ENCODE measurements at places on chromosomes 16 and 17. TPM values are rescaled to one million over a fixed set of nuclear protein-coding genes. Genes with fewer than 3 reads are reported as not detected.

Gene OR1G1
- not detected for total RNA-seq

DNA sequence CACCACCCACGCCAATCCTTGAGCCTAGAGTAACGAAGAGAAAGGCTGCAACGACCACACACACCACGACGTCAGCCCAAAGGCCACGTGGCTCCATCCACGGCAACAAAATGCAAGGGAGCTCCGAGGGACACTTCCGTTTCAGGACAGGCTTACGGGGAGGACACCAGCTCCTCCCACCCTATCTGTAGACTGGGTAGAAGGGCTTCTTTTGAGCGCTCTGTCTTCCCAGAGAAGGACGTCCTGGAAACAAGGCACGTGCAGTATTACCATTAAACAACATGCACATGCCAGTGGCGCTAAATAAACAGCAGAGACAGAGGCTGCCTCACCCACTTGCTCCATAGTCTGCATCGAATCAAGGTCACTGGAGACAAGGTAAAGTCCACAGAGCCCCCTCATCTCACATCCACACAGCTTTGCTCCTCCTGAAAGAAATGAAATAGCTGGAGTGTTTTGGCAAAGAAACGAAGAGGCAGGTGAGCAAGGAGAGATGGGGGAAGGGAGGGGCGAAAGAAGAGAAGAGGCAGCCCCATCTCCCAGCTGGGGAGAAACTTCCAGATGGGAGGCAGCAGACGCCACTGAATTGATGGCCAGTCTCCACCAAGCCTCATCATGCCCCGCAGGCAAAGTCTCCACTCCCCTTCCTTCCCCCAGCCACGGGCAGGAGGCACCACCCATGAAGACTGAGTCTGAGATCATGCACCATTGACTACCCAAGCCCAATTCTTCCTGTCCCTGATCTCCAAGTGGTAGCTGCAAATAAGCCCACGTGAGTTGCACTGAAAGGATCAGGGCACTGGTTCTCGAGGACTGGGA lies 24.0 kb downstream of the ZFHX3 start:
- H3K4me3 ChIP-seq, result no peak overlapping the region
- no peaks in the 10 kb centered on the region for H3K36me3 ChIP-seq
- peak overlapping the region; percentile 68 for H3K27ac ChIP-seq
- no peak for DNase-seq
- H3K27me3 ChIP-seq, result no peaks in the 10 kb centered on the region
- H3K4me1 ChIP-seq, result peaks cover 58% of the 10 kb centered on the region

- H3K27me3 ChIP-seq, result no peaks in the 10 kb centered on the region
- H3K4me1 ChIP-seq, result no peaks in the 10 kb centered on the region
- H3K36me3 ChIP-seq, result no peaks in the 10 kb centered on the region
- no peak for DNase-seq
Measured at GRCh38 chr16:49671333-49671732, 184.6 kb downstream of the ZNF423 start.

GRCh38 chr17:45096141-45096540 lies 35.0 kb downstream of the NMT1 start:
- H3K4me3 ChIP-seq, result no peak overlapping the region
- DNase-seq, result no peak
- peaks cover 65% of the 10 kb centered on the region for H3K4me1 ChIP-seq
- H3K27me3 ChIP-seq, result no peaks in the 10 kb centered on the region
- H3K36me3 ChIP-seq, result peaks cover 66% of the 10 kb centered on the region
- peak overlapping the region; percentile 64 for H3K27ac ChIP-seq

DNA sequence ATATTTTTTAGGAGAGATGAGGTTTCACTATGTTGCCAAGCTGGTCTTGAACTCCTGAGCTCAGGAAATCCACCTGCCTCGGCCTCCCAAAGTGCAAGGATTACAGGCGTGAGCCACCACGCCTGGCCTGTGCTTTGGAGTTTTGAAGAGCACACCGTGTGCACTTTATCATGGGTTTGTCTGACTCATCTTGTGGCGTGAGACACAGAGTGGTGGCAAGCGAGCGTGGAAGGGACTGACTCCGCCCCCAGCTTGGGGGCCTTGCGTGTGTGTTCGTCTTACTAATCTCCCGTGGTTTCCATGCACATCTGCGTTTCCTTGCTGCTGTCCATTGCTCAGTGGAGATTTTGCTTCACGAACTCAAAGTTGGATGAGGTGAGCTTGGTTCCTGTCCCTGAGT lies 22.9 kb downstream of the CRAMP1 start:
- no peaks in the 10 kb centered on the region for H3K27me3 ChIP-seq
- H3K4me3 ChIP-seq, result no peak overlapping the region
- H3K4me1 ChIP-seq, result no peaks in the 10 kb centered on the region
- H3K36me3 ChIP-seq, result peaks cover 56% of the 10 kb centered on the region
- no peak overlapping the region for H3K27ac ChIP-seq

GRCh38 chr17:72942579-72942978 lies 149.9 kb downstream of the SLC39A11 start:
- no peak for DNase-seq
- H3K4me1 ChIP-seq, result no peaks in the 10 kb centered on the region
- no peak overlapping the region for H3K4me3 ChIP-seq
- no peak overlapping the region for H3K27ac ChIP-seq
- no peaks in the 10 kb centered on the region for H3K27me3 ChIP-seq

- peak; percentile 22 for DNase-seq
- H3K27me3 ChIP-seq, result no peaks in the 10 kb centered on the region
- H3K4me3 ChIP-seq, result peak overlapping the region; percentile 85
- peak overlapping the region; percentile 97 for H3K27ac ChIP-seq
- no peaks in the 10 kb centered on the region for H3K36me3 ChIP-seq
- H3K4me1 ChIP-seq, result peaks cover 14% of the 10 kb centered on the region
Measured at GRCh38 chr17:59330053-59330942, 1.2 kb upstream of the YPEL2 start.

DNA sequence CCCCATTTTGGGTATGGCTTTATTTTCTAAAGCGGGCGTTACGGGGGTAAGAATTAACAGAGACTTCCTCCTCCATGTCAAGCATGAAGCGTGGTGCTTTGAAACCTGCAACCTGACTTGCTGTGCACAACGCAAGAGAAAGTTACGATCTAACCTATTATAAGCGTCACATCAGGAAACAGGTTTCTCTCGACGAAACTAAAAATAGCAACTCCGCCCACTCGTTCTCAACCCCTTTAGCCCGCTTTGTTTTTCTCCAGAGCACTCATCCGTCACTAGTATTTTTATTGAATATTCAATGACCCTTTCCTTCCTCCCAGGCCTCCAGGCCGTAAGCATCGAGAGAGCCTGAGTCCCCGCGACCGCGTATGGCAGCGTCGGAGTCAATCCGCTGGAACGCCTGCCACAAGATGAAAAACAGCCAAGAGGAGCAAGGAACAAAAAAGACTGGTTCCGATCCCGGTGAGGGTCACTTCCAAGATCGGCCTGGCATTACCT lies 555 bp downstream of the NUP88 start:
- H3K36me3 ChIP-seq, result peaks cover 18% of the 10 kb centered on the region
- H3K27me3 ChIP-seq, result no peaks in the 10 kb centered on the region
- H3K4me1 ChIP-seq, result peaks cover 26% of the 10 kb centered on the region
- peak overlapping the region; percentile 68 for H3K4me3 ChIP-seq

DNA sequence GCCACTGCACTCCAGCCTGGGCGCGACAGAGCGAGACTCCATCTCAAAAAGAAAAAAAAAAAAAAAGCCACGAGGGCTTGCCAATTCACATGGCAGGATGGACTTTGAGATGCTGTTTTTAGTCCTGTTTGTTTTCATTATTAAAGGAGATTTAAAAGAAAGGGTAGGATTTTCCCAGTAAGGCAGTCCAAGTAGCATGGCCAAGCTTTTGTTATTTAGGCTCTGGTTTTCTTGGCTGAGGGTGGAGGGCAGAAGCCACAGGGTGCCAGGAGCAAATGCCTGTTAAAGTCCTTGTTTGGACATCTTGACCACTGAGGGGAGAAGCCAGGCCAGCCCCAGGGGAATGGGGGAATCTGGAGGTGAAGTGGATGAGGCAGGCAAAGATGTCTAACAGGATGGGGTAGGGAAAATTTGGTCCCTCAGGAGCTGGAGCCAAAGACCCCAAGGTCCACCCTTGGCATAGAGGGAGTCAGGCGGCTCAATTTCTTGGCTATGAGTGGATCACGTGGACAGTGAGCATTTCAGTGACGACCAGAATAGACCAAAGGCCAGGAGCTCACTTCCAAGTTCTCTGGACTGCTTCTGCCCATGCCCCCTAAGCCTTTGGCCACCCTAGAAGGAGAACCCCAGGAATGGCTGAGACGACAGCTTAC lies 20.8 kb upstream of the PLLP start:
- DNase-seq, result peak; percentile 63
- H3K27me3 ChIP-seq, result no peaks in the 10 kb centered on the region
- peak overlapping the region; percentile 15 for H3K4me3 ChIP-seq
- H3K4me1 ChIP-seq, result peaks cover 18% of the 10 kb centered on the region
- no peaks in the 10 kb centered on the region for H3K36me3 ChIP-seq
- H3K27ac ChIP-seq, result peak overlapping the region; percentile 94

GRCh38 chr16:49874613-49875237 lies 18.8 kb upstream of the ZNF423 start:
- no peak for DNase-seq
- no peak overlapping the region for H3K27ac ChIP-seq
- no peaks in the 10 kb centered on the region for H3K36me3 ChIP-seq
- peaks cover 8% of the 10 kb centered on the region for H3K4me1 ChIP-seq
- H3K27me3 ChIP-seq, result no peaks in the 10 kb centered on the region

GRCh38 chr17:3968886-3969524 lies 4.8 kb upstream of the ATP2A3 start:
- no peak overlapping the region for H3K4me3 ChIP-seq
- H3K27me3 ChIP-seq, result no peaks in the 10 kb centered on the region
- no peaks in the 10 kb centered on the region for H3K36me3 ChIP-seq
- H3K27ac ChIP-seq, result no peak overlapping the region
- H3K4me1 ChIP-seq, result peaks cover 3% of the 10 kb centered on the region

- H3K27ac ChIP-seq, result no peak overlapping the region
- no peaks in the 10 kb centered on the region for H3K27me3 ChIP-seq
- DNase-seq, result no peak
- H3K4me1 ChIP-seq, result no peaks in the 10 kb centered on the region
Measured at GRCh38 chr17:33267271-33267790, 25.8 kb downstream of the ASIC2 start.

DNA sequence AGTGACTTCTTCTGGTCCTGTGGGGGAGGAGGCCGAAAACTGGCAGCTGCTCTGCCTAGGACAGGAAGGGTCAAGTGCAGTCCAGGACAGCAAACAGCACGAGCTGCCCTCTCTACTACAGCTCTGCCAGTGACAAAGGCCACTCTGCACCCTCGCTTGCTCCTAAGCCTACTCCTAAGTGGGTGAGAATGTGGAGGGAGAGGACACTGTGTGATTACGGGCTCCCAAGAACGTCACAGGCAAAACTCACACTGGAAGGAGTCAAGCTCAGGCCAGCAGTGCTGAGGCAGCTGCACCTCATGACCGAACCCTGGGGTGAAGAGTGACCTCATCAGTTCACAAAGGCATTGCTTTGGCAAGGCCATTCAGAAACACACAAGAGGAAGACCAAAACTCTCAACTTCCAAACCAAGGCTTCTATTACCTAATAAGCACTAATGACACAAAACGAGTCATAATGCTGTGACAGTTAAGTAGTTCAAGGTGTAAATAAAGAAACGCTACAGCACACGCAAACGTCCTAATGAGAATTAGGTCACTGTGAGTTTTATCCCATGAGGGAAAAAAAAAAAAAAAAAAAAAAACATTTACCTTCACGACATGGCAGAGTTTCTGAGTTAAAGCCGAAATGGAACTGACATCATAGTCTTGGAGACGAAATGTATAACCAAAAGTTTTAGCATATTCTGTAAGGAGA lies 35.1 kb downstream of the MARF1 start:
- H3K27ac ChIP-seq, result no peak overlapping the region
- no peak overlapping the region for H3K4me3 ChIP-seq
- H3K36me3 ChIP-seq, result peaks cover 76% of the 10 kb centered on the region
- no peaks in the 10 kb centered on the region for H3K4me1 ChIP-seq
- peak; percentile 48 for DNase-seq
- no peaks in the 10 kb centered on the region for H3K27me3 ChIP-seq

DNA sequence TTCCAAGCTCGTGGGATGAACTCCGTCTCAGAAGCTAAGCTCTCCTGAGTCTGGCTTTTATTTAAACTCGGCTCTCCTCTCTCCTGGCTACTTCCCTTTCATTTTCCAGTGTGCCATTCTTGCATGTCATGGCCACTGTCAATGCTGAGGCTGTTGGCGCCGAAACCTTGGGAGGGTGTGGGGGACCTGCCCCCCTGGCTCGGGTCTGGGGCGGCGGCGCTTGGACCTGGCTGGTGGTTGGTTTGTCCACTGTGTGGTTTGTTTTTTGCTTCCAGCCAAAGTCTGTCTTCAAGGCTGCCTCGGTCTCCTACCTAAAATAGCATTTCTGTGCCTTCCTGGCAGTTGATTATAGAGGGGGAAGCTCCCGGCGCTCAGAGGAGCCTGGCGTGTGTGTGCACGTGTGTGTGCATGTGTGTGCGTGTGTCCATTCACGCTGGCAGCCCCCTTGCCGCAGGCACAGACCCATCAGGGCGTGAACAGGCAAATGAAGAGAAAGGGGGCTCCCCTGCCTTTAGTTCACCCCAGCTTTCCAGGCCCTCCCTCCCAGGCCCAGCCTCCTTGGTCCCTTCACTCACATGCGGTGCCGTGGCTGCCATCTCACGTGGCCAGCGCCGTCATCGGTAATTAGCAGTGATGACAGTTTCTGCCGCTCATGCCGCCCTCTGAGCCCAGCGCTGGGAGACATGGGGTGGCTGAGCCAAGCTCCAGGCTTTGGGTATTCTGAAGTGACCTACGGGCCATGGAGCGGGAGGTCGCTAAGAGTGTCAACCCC lies 179.9 kb downstream of the SEC14L1 start:
- H3K27me3 ChIP-seq, result no peaks in the 10 kb centered on the region
- DNase-seq, result peak; percentile 85
- H3K36me3 ChIP-seq, result no peaks in the 10 kb centered on the region
- peak overlapping the region; percentile 98 for H3K27ac ChIP-seq
- peak overlapping the region; percentile 64 for H3K4me3 ChIP-seq

DNA sequence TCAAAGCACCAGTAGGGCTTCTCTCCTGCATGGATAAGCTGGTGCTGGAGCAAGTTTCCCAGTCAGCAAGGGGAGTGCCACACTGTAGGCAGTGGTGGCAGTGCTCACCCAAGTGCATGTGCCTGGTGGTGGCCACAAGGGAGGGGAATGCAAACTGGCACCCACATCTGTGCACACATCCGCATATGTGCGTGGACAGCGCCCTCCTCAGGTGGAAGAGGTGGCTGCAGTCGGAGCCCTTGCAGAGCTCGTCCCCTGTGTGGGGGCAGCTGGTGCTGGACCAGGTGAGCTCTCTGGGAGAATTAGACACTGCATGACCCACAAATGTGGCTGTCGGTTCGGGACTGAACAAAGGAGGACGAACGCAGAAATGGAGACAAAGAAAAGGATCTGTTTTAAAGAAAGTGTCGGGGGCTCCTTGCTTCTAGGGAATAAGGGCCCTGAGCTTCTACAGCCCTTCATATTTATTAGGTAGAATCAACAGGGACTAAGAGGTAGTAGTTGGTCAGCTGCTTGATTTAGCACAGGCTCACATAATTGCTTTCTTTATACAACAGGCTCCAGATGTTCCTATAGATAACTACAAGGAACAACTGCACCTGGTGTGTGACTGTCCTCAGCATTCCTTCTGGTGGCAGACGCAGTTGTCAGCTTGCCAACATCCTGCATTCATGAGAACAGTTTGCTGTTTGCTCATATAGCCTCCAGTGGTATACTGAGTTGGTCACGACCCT lies 5.3 kb upstream of the ZNF689 start:
- no peak overlapping the region for H3K4me3 ChIP-seq
- no peaks in the 10 kb centered on the region for H3K36me3 ChIP-seq
- no peak overlapping the region for H3K27ac ChIP-seq
- H3K4me1 ChIP-seq, result no peaks in the 10 kb centered on the region
- no peaks in the 10 kb centered on the region for H3K27me3 ChIP-seq
- no peak for DNase-seq

GRCh38 chr17:16019347-16019746 lies 19.7 kb downstream of the TTC19 start:
- H3K4me1 ChIP-seq, result no peaks in the 10 kb centered on the region
- H3K4me3 ChIP-seq, result no peak overlapping the region
- no peak for DNase-seq

Data from ascending aorta (tissue), 2 donors.